Effector memory CD4-positive, alpha-beta T cell (primary cell): ENCODE measurements at places on chromosomes 13 and 19.

DNA sequence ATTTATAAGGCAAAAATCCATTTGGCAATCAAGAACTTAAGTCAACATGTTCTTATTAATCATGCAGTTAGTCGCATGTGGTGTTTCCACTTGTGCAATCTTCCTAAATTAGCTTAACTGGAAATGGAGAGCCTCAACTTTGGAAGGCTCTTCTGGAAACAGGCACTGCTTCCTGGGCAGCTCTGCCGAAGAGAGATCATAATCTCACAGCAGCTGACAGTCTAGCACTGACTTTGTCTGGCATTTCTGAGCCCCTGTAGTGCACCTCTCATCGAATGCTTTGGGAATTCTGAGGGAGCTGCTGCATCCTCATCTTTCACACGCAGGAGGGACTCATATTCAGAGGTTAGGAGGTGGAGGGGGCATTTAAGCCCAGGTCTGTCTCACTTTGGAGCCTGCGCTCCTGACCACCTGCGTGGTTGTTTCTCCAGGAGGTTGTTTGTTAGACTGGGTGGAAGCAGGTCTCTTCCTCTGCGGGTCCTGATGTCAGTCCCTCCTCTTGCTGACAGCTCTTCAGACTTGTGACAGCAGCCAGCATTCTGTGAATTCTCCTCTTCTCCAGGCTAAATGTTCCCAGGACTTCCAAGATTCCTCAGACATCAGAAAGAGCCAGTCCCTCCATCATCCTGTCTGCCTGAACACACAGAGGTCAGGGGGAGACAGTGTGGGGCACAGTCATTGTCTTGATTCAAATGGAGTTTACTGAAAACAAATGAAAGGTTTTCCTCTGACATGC, 100.4 kb upstream of the GJB6 start:
- DNase-seq, result no peak

- DNase-seq, result no peak
Observed at GRCh38 chr13:113162783-113163685, 4.6 kb downstream of the PROZ start.

- DNase-seq, result no peak
Observed at GRCh38 chr19:51227326-51227725, 2.4 kb downstream of the CD33 start.

- DNase-seq, result no peak
Observed at GRCh38 chr19:49432141-49433073, 7.2 kb downstream of the GFY start.

DNA sequence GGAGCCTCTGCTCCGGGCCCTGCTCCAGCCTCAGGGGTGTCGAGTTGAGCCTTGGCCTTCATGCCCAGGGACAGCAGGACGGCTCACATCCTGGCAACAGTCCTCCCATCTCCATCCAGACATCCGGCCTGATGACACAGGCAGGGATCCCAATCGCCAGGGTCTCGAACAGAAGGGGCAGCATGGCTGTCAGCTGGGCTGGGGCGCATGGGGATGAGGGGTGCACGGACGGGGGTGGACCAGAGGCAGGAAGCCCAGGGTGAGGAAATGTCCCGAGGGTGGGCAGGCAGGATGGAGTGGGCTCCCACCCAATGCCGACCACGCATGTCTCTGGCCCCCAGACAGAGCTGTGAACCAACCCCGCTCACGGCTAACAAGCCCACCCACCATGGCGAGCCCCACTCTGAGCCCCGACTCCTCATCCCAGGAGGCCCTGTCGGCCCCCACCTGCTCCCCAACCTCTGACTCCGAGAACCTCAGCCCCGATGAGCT, 16.2 kb downstream of the EVI5L start:
- no peak for DNase-seq

GRCh38 chr13:56906909-56907308, 233.8 kb upstream of the PRR20A start:
- no peak for DNase-seq

DNA sequence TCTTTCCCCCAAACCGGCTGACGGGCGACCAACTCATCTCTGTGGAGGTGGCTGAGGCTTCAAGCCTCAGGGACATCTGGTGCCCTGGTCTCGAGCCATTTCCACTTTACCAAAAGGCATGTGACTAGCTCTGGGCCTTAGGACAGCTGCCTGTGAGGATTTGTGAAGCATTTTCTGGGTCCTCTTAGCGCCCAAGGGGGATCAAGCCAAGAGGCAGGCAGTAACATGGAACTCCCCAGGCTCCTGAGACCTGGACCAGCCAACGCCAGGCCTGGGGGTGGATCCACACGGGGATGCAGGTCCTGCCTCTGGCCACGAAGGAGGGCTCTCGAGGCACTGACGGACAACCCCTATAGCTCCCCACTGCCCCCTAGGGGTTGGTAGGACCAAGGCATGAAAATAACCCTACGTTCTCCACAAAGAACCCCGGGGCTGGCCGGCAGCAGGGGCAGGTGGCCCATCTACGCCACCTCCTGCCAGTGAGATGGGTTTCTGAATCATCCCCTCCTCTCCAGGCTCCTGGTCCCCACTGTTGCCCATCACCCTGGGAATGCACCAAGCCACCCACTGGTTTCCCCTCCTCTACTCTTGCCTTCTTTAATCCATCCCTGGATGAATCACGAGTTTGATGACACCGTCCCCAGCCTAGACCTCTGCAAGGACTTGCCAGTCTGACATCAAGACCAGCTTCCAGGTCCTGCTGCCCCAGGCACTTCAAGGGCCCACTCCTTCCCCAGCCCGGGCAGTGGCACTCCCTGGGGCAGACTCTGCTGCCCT, 7.0 kb upstream of the MYDGF start:
- no peak for DNase-seq

DNA sequence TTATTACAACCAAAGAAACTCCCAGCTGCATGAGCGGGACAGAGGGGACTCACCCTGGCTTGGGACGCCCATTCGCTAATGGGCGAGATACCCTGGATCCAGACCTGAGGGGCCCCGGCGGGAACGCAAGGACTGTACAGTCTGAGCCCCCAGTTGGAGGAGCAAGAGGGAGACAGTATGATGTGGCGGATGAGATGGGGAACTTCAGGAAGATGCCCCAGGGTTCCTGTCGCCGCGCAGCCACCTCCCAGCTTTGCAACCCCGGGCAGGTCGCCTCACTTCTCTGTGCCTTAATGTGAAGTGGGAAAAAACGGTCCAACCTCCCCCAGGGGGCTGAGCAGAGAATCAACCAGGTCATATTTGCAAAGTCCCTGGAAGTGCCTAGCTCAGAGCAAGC, 2.5 kb downstream of the NPAS1 start:
- DNase-seq, result no peak

GRCh38 chr13:108346376-108346775, 76.9 kb downstream of the TNFSF13B start:
- peak; percentile 18 for DNase-seq

- DNase-seq, result peak; percentile 98
Observed at GRCh38 chr19:45717131-45717982, 13.3 kb downstream of the FBXO46 start.

GRCh38 chr13:22176968-22177520, 506.2 kb downstream of the FGF9 start:
- DNase-seq, result no peak

DNA sequence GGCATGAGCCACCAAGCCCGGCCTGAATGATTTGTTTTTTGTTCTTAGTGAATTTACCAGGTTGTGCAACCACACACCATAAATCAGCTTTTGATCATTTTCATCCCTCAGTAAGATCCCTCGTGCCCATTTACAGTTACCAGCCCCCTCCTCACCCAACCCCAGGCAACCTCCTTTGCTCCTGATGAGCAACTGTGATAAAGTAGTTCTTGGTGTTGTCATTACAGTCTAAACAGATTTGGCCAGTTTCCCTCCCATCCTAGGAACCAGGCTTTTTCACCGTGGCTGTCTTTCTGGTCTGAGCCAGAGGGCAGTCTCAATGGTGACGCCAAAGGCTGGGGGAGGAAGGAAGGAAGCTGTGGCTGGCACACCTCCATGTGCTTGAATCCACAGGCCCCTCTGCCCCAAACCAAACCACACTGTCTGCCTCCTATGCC, 61.2 kb upstream of the WDFY2 start:
- DNase-seq, result peak; percentile 9

- DNase-seq, result peak; percentile 73
Observed at GRCh38 chr19:35013041-35013819, 13.1 kb downstream of the GRAMD1A start.

GRCh38 chr19:46520616-46521015, 24.9 kb upstream of the PNMA8B start:
- no peak for DNase-seq

- DNase-seq, result no peak
Observed at GRCh38 chr13:33931397-33932311, 113.7 kb downstream of the RFC3 start.

DNA sequence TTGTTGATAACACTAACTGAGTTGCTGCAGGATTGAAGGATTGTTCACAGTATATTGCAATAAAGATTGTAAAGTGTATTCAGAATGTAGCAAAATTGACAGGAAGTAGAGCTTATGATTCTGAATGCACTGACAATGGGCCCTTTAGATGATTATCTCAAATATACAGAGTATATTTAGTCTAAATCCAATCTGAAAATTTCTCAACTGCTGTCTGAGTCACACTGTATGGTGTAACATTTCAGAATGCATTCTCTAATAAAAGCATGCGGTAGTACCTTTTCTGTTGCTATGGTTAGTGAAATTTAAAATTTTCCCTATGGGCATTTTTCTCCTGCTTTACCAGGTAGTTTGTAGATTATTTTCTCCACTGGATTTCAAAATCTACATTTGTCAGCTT, 365.2 kb downstream of the PCDH17 start:
- no peak for DNase-seq

DNA sequence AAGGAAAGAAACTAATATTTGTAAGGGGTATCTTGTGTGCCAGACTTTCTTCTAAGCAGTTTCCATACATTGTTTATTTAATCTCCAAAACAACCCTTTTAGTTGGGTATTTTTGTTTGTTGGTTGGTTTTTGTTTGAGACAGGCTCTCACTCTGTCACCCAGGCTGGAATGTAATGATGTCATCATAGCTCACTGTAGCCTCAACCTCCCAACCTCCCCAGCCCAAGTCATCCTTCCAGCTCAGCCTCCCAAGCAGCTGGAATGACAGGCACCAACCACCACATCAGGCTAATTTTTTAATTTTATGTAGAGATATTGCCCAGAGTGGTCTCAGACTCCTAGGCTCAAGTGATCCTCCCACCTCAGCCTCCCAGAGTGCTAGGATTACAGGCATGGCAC, 41.2 kb upstream of the LSM14A start:
- no peak for DNase-seq

DNA sequence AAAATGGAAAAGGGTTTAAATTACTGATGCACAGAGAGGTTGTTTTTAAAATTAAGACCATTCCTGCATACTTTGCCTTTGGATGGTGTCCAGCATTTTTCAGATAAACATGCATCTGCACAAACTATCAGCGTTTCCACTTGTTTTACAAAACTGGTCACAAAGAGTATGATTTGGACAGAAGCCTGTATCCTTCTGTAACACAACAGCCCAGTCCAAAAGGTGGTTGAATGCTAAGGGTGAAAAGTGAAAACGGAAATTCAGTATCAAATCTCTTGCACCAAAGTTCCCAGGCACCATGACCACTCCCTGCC, 21.7 kb upstream of the DOCK9 start:
- no peak for DNase-seq

GRCh38 chr19:43439032-43439708, 24.5 kb downstream of the TEX101 start:
- DNase-seq, result peak; percentile 28

DNA sequence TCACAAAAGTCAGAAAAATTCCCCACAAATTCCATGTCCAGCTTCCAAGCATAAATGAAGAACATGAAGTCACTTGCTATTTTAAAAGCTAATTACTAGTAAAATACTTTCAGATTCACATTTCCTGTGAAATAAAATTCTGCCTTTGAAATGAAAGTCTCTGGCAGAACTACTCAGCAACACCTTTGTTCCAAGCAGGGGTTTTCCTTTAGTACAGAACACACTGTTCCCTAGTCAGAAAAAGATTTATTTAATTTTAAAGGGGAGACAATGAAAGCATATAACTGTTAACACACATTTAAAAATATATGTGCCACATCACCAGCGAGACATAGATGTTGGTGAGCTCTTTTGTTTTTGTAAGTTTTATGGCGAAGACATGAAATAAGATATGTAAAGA, 26.4 kb upstream of the RAP2A start:
- no peak for DNase-seq

- DNase-seq, result no peak
Observed at GRCh38 chr19:33804021-33804799, 7.5 kb downstream of the KCTD15 start.

DNA sequence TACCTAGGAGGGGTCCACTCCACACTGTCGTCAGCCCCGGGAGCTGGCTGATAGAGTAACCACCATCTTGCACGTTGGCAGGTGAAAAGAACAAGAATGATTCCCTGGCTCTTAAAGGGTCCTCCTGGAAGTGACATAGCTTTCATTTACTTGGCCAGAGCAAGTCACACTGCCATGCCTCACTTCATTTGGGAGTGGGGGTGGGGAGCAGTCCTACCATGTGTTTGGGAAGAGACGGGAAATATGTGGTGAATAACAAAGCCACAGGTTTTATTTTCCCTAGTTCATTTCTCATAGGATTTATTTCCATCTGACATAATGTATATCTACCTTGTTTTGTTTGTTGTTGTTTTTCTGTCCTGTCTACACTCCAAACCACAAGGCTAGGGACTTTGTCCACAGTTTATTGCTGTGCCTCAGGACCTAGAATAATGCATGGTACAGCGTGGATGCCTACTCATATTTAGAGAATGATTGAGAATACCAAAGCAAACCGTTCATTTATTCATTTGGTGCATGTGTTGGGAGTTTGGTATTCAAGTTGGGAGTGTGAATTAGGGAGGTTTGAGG, 26.8 kb downstream of the UBAC2 start:
- no peak for DNase-seq

DNA sequence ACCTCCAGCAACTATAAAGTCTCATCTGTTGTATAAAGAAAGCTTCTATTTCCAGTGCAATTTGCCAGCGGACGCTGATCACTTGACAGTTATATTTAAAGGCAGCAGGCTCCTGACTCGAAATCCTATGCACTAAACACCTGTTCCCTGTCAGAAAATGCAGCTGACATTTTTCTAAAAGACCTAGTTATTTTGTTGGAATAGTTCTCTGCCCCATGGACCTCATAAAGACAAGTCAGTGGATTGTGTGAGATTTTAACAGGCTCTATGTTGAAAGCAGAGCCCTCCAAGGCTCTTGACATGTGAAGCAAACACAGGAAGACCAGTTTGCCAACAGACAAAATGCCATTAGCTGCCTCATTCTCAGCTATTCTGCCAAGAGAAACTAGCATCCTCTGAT, 304.7 kb upstream of the KLF12 start:
- DNase-seq, result no peak

DNA sequence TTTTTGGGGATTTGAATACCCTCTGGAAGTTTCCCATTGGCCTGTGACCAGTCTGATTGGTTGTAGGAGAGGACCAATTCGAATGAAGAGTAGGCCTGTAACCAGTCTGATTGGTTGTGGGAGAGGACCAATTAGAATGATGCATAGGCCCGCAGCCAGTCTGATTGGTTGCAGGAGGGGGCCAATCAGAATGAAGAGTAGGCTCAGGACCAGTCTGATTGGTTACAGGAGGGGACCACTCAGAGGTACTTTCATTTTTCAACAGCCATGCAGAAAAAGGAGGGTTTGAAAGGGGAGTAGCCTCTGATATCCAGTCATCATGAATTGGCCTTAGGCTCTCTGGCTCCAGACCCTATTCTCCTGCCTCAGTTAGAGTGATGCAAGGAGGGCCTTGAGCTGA, 30.4 kb upstream of the SLC1A5 start:
- no peak for DNase-seq
